ENCODE measurements at places on chromosomes 4 and X.

DNA sequence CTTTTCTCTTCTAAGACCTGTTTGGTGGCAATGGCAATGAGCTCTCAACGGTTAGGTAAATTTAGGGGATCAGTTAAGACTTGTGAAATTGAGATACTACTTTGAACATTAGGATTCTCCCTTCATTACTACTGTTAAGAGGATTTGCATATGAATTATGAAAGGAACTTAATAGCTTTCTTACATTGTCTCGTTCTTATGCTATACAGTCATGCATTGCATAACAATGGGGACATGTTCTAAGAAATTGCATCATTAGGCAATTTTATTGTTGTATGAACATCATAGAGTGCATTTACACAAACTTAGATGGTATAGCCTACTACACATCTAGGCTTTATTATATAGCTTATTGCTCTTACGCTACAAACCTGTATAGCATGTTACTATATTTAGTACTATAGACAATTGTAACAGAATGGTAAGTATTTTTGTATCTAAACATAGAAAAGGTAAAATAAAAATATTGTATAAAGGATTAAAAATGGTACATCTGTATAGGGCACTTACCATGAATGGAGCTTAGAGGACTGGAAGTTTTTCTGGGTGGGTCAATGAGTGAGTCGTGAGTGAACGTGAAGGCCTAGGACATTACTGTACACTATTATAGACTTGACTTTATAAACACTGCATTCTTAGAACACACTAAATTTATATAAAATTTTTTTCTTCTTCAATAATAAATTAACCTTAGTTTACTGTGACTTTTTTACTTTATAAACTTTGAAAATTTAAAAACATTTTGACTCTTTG is 62.5 kb downstream of the PAQR3 start:
- DNase-seq, result no peak

- no peak for DNase-seq
Measured at GRCh38 chr4:73944061-73944875, 37.6 kb downstream of the PF4 start.

DNA sequence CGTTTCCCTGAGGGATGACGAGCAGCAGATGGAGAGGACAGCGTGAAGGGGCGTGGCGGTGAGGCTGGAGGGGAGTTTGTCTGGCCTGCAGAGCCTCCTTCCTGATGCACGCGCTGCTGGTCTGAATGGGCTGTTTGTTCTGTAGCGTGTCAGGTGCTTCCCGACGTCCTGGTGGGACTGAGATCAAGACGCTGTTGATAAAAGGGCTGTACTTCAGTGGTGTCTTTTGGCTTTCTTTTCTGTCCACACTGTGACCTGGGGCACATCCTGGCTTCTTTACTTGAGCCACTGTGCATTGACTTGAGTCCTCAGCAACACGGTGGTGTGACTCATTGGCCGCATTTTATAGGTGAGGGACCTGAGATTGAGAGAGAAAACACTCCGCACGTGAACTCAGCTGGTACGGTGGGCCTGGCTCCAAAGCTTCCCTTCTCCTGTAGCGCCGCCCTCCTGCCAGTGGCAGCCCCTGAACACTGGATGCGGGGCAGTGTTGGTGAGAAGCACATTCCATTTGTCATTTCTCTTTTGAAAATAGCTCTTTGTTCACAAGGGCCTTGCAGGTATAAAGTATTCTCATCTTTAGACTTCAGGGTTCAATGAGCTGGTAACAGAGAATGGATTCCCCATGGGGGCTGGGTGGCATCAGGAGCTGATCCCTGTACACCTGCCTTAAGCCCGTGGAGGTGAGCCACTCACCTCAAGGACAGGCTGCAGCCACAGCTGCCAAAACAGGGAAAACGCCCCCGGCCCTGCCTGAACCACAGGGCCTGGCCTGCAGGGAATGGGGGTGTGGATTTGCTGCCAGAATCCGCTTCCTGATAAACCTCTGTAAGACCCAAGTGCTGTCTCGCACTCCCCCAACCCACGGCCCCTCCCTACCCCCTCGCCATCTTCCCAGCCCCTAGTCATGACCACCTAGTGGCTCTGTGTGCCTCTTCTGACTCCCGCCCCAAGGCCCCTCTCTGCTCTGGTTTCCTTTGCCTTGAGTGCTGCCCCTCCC is 29.2 kb downstream of the NSG1 start:
- DNase-seq, result no peak

DNA sequence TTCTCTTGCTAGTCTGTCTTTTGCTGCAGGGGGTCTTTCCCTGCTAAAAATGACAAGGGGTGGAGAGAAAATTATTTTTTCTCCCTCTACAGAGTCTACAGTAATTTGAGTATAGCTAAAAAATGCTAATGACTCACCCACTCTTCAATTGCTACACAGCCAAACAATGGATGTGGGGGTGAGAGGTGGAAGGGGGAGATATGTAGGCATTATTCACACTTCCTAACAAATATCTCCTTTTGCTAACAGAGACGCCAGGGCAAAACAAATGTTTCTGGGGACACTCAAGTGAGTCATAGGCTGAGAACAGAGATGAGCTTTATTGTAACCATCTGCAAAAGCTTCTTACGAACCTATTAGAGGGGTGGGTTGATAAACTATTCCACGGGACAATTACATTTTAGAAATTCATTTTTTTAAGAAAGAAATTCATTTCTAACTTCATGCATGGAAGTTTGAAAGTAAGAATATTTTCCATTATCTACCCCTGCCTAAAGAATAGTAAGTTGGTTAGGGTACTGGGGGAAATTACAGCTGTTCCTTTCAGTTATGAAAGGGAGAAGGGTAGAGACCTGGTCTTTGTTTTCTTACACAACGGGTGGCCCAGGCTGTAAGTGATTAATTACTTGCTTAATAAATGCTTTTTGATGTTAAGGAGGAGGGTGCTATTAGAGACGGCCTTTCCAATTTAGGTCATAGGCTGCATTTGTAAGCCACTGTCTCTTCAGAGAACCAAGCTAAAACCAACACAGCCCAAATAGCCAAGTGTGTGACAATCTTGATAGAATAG is 12.8 kb downstream of the SCD5 start:
- DNase-seq, result no peak

DNA sequence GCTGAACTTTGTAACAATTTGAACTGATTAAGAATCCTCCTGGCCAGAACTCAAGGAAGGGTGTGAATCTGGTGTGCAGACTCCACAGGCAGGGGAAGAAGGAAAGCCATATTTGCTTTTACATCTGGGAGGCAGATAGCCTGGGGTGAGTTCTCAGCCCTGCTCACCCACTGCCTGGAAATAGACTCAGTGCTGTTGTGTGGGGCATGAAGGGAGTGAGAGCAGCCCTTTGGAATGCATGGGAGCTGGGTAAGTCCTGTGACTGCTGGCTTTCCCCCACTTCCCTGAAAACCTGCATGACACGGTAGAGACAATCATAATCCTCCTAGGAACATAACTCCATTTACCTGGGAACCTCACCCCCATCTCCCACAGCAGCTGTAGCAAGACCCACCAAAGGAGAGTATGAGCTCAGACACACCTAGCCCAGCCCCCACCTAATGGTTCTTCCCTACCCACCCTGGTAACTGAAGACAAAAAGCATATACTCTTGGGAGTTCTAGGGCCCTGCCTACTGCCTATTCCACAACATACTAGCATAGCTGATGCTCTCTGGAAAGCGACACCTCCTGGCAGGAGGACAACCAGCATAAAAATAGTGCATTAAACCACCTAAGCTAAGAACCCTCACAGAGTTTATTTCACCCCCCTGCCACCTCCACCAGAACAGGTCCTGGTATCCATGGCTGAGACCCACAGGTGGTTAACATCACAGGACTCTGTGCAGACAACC is 59.3 kb upstream of the UBQLN2 start:
- DNase-seq, result no peak

DNA sequence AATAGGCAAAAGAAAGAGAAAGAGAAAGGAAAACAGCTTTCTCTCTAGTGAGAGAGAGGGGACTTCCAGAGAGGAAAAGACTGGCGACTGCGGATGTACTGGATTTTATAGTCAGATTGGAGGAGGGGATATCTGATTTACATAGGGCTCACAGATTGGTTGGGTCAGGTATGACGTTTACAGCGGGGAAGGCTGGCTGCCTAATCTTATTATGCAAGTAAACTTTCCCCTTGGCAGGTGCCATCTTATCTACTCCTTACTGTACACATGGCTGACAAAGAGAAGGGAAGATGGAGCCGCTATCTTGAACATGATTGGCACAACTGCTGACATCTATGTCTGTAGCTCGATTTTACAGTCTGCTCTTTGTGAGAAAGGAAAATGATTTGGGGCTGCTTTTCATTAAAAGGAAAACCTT is 25.4 kb downstream of the RBPJ start:
- no peak for DNase-seq

DNA sequence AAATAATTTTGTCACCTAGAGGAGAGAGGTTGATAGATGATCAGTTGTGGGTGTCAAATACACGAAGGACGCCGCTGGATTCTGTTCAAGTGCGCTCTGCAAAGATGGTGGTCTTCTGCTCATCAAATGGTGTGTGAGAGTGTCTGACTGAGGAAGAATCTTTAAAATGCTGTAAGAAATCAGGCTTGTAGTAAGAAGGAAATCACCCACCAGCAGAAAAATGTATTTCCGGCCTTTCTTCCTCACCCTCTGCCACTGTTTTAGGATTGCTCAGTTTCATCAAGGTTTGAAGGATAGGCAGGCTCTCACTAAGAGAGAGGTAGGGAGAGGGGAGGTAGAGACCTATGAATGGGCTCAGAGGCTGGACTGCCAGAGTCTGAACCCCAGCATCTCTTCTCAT is 28.7 kb downstream of the RHOH start:
- no peak for DNase-seq

DNA sequence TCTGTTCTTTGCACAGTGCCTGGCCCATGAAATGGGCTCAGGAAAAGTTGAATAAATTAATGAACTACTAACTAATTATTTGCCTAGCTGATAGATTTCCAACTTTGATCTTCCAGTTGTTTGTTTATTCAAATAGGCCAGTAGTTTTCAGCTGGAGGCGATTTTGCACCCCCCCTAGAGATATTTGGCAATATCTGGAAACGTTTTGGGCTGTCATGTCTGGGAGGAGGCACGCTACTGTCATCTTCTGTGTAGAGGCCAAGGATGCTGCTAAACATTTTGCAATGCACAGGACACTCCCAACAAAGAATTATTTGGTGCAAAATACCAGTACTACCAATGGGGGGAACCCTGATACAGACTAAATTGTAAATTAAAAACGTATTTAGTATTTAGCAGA is 81.9 kb downstream of the VCX2 start:
- DNase-seq, result no peak

DNA sequence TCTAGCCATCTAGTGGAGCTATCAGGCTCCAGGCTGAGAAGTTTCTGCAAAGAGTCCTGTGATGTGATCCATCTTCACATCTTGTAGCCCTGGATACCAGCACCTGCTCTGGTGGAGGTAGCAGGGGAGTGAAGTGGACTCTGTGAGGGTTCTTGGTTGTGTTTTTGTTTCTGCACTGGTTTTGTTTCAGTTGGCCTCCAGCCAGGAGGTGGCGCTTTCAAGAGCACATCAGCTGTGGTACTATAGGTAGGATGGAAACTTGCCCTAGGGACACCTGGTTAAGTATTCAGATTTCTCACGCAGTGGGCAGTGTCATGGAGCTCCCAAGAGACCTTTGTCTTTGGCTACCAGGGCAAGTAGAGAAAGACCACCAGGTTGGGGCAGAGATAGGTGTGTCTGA is 257.5 kb upstream of the SLC7A11 start:
- DNase-seq, result no peak

- no peak for DNase-seq
Measured at GRCh38 chr4:7807351-7807921, 132.2 kb downstream of the AFAP1 start.

DNA sequence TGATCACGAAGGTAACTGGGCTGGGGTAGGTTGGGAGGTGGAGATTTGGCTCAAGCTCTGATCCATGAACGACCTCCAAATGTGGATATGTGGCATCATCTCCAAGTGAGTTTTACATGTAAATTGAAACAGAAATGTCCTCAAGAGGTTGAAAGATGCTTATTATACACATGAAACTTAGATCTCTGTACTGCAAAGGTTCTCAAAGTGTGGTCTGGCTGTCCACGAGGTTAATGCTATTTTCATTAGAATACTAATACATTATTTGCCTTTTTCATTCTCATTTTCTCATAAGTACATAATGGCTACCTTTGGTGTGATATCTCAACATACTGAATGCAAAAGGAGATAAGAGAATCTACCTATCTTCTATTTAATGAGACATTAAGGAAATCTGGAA is 198.2 kb downstream of the RASL11B start:
- no peak for DNase-seq

GRCh38 chrX:110794601-110795000 is 1.0 kb downstream of the CHRDL1 start:
- no peak for DNase-seq

DNA sequence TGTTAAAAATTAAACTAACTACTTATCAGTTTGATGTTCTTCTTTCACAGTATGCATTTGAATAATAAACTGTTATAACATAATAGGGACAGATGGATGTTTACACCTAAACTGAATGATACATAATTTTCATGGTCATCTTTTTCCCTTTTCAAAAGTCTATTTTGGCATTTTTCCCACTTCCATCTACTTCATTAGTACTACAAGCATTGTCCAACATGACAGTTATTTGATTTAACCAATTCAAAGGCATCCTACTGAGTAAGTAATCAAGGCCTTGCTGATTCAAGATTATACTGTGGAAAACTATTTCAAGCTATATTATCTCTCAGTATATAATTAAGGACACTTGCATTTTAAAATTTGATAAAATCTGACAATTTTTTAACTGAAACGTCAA is 212.9 kb downstream of the FAT4 start:
- no peak for DNase-seq

All from activated T-cell treated with anti-CD3 and anti-CD28 coated beads, Interleukin-2, amount 50 U/mL, for 1 hour (primary cell).